ENCODE measurements at places on chromosomes 5 and 9.

DNA sequence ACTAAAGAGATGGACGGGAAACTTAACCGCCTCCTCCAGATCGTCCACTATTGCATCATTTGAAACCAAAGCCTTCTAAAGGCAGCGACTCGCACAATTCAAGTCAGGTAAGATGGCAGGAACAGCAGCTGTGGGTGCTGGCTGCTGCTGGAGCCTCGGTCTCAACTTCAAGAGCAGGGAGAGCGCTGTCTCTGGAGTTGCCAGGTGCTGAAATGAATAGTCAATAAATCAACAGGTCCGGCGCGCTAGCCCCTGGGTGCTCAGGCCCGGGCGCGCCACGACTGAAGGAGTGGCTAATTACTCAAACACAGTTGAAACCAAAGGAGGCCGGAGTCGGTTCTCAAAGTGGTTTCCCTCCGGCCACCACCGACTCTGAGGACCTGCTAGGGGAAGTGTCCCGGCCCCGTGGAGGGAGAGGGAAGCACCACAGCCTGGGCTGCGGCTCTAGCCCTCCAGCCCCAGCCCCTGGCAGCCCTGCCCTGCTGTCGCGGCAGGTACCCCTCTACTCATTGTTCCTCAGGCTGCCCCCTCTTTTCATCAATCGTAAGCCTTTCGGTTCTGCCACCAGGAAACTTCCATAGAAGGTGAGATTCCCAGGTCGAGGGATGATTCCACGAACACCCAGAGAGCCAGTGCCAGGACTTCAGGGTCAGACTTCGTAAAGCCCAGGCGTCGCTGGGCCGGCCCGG, 804 bp downstream of the TTC39B start:
- no peak for DNase-seq

- no peak for DNase-seq
Measured at GRCh38 chr5:1746371-1747078, 53.1 kb downstream of the MRPL36 start.

GRCh38 chr9:131125038-131125287, 423 bp upstream of the NUP214 start:
- no peak for DNase-seq

DNA sequence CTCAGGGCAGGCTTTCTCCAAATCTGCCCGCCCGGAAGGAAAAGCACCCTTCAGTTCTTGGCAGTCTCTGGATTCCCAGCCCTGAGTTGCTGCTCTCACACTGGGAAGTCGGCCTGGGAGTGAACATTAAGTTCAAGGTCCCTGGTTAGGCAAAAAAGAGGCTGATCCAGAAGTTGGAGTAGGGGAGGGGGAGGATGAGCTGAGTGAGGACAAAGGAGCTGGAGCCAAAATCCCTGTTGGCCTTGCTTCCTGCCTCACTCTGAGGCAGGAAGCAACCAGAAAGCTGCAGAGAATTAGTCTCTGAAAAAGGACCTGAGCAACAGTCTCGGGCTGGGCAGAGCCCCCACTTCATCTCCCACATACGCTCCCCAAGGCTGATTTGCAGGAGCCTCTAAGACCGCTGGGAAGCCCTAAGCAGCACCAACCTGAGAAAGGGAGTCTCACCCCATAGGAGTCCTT, 15.0 kb upstream of the RPS14 start:
- no peak for DNase-seq

DNA sequence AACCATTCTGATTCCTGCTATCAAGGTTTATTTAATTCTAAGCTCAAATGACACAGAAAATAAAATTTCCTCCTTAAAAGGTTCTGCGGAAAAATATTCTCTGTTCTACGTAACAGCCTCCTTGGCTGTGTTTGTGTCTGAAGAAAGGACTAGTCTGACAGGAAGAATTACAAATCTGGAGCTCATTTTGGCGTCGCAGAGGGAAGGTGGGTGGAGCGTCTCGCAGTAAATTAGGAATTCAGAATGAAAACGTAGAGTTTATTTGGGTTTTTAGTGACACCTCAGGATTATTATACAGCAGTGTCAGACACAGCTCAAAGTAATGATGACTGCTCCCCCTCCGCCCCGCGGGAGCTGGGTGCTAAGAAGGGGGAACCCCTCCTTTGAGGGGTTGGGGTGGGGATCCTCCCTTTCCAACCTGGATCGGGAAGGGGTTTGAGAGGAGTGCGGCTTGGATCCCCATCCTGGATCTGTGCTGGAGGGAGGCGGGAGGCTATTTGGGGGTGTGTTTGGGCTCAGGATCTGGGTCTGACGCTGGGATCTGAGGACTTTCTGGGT, 933 bp upstream of the TGFBR1 start:
- DNase-seq = no peak

GRCh38 chr5:148740079-148740858, 85.9 kb upstream of the HTR4 start:
- no peak for DNase-seq

Data from SK-N-MC (cell line).